ENCODE measurements at places on chromosomes 7 and 10. TPM values are rescaled to one million over a fixed set of nuclear protein-coding genes. Genes with fewer than 3 reads are reported as not detected.

Gene LDB3
- polyA plus RNA-seq = 723 TPM

Gene CLRN3
- polyA plus RNA-seq = 0.28 TPM

Gene NEUROD6
- polyA plus RNA-seq = 0.16 TPM

Gene RASA4
- polyA plus RNA-seq = 44.5 TPM

Gene DNAJC9
- 20.3 TPM for polyA plus RNA-seq
